ENCODE measurements at places on chromosomes 5 and 9.

GRCh38 chr5:1392801-1393565 is 48.1 kb upstream of the CLPTM1L start:
- no peak for DNase-seq

GRCh38 chr5:82054004-82054710 is 82.3 kb downstream of the ATG10 start:
- no peak for DNase-seq

DNA sequence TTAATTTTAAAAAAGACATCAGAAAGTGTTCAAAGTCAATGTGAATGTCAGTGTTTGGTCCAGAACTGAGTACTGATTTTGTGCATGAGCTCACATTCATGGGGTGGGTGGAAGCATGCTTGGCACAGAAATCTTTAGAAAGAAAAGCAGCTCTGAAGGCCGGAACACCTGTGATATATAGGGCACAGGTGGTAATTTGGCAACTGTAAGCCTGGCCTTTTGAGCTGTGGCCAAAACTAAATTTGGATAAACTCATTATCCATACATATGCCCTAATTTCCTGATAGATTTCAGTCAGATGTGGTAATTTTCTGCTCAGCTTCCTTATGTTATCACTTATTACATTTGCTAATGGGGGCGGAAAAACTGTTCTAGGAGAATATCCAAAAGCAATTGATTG is 211.4 kb downstream of the HCN1 start:
- DNase-seq = peak; percentile 7

DNA sequence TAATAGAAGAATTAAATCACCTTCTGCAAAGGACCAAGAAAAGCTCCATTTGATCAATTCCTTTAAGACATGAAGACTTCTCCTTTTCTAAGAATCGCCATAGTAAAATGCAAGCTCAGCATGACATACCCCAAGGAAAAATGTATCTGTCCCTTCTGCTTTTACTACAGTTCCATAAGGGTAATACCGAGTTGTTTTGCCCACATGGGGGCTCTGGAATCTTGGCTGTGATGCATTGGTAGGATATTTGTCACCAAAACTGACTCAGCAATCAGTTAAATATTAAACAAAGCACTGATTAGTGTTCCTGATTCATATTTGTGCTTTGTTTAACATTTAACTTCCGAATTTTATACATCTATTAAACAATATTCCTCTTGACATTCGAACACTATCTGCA is 24.3 kb upstream of the KCNIP1 start:
- no peak for DNase-seq

DNA sequence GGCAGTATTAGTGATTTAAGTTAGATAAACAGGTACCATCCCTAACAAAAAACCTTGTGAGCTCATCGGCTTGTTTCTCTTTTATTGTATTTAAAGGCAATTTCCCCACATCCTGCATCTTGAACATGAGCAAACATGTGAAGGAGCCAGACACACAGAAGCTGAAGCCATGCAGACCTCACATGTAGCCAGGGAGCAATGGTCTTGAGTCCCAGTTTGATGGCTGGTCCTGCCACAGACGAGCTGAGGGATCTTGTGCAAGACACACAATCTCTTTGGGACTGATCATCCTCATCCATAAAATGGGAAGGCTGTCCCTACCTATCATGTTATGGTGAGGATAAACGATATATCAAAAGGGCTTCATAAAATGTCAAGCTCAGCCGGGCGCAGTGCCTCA is 29.6 kb upstream of the XPA start:
- DNase-seq = no peak

- no peak for DNase-seq
Observed at GRCh38 chr5:64688965-64689364, 1.3 kb upstream of the SHISAL2B start.

DNA sequence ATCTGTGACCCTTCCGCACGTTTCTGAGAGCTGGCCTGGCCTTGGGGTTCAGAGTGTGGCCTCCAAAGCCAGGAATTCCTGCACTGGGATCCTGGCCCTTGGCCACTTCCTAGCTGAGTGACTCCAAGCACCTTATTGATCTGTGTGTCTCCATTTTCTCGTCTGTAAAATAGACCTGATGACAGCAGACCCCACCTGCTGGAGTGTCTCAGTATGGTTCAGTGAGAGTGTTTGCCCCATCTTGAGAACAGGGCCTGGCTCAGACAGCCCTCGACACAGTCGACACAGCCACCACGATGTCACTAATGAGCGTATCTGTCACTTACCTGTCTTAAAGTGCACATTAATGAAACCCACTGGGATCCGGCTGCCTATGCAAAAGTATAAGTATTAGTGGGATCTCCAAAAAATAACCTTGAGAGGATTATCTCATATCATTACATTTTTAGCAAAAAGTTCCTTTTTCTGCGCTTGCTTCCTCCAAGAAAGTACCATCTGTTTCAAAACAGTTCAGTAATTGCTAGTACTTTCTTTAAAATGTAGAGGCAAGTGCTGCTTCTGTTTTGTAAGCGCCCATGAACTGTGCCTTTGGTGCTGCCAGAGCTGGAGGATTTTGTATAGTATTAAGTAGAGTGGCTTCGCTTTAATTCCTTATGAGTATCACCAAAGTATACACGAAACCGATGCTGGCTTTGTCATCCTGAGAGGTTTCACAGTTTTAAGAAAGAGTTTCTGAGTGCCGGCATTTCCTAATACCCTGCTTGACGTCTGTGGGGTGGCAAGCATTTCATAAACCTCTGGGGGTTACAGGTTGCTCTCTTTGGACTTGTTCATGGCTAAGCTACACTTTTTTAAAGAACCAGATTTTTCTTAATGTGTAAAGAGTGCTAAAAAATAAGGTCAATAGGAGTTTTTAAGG is 31.7 kb downstream of the UBE2QL1 start:
- no peak for DNase-seq

- no peak for DNase-seq
Observed at GRCh38 chr5:84285641-84286637, 98.7 kb downstream of the EDIL3 start.

- peak; percentile 64 for DNase-seq
Observed at GRCh38 chr5:94545870-94546625, 72.4 kb downstream of the KIAA0825 start.

- no peak for DNase-seq
Observed at GRCh38 chr5:157365732-157366131, 94.3 kb upstream of the NIPAL4 start.

DNA sequence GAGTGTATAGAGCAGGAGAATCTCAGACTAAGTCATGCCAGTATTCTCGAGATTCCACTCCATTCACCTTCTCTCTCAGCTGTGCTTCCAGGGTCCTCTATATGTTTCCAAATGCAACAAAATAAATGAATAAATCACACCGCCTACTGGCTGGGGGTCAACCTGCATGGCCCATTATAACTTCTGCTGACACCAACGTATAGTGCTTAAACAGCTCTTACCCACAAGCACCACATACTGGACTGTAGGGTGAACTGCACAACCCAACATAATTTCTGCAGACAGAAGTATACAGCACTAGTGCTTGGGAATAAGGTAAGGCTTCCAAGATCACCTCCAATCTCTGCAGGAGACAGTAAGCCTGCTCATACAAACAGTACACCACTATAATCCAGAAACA is 33.1 kb upstream of the HTR4 start:
- DNase-seq = no peak

DNA sequence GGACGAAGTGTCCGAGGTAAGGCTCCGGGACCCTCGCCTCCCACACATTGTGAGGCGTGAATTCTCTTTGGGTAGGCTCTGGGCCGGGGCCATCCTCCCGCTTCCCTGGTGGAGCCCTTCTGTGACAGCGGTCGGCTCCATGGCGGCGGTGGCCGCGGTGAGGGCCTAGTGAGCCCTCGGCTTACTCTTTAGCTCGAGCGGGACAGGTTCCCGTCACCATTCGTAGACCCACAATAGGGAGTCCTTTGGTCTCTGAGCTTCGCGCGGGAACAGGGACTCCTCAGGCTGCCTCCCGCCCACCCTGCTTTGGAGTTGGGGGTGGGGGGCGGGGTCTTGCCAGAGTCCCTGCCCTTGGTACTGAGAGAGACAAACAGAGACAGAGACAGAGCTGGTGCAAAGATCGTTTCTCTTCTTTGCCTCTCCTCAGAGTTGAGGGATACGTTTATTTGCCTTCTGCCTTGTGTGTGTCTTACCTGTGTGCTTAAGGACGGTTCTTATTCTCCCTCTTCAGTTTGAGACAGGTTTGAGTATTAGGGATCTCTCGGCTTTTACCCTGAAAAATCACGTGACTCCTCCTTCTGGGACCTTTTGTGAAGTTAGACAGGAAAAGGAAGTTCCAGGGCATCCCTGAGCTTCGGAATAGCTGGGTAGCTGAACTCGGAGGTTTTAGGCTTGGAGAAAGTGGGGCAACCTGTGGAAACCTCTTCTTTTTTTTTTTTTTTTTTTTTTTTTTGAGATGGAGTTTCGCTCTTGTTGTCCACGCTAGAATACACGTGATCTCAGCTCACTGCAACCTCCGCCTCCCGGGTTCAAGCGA is 833 bp downstream of the ANKHD1 start:
- DNase-seq = peak; percentile 19
